Activated T-helper 1 cell treated with anti-CD3 and anti-CD28 coated beads, Interleukin-2, amount 50 U/mL, for 16 hours (primary cell): ENCODE measurements at places on chromosomes 7 and 10.

DNA sequence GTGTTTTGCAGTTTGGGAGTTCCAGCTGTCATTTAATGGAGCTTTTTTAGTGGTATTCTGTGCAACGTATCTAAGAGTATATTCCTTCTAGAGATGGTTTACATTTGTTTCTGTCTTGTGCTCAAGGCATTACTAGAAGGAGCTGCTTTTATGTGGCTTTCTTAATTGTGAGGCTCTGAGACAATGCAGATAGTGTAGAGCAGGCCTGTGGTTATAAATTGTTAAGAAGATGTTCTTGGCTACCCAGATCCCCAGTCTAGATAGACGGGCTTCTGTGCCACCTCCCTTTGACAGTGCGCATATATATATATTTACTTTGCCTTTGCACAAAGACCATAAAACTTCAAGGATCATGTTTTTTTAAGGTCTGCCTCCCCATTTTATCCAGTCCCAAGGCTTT, 160.8 kb upstream of the PODXL start:
- no peak for DNase-seq

GRCh38 chr10:78619115-78619851, 449.5 kb upstream of the ZMIZ1 start:
- DNase-seq = no peak

DNA sequence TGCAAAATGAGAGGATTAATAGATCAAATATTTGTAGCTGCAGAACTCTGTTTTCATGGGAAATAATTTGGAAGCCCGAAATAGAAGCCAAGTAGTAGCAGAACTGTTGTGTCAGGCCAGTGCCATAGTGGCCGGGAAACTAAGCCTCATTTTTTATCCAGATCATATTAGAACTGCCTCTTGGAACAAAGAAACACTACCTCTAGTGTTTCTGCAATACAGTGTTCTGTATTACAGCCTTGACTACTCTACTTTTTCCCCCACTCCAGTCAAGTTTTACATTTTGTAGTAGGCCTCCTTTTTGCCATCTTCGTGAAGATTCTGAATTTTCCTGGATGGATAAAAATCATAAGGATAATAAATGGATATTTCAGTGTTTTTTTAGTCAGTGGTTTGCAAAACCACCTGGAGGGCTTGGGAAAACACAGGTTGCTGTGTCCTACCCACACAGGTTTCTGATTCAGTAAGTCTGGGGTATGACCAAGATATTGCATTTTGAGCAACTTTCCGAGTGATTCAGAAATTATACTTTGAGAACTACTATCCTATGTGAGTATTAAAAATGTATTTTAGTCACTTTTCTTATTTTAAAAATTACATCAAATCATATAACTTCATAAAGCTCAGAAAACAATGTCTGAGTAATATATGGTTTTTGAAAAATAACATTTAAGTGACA, 326.2 kb upstream of the KAT6B start:
- no peak for DNase-seq

DNA sequence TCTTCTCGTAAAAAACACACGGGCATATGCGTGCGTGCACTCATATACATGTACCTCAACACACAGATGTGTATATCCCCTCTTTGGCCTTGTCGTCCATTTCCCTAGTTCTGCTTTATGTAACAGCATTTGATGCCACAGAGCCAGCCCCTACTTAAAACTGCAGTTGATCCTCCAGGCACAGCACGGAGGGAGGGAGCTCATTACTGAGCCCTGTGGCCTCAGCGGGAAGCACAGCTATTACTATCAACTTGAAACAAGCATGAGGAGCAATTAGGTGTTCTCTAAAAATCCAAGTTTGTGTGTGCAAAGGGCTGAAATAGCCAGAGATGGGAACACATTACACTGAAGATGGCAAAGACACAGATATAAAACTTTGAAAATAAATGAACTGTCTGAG, 580.9 kb downstream of the GLRX3 start:
- no peak for DNase-seq

- peak; percentile 48 for DNase-seq
Measured at GRCh38 chr7:131231381-131232220, 96.1 kb upstream of the MKLN1 start.

GRCh38 chr10:61669161-61669725, 6.5 kb downstream of the CABCOCO1 start:
- DNase-seq = no peak

DNA sequence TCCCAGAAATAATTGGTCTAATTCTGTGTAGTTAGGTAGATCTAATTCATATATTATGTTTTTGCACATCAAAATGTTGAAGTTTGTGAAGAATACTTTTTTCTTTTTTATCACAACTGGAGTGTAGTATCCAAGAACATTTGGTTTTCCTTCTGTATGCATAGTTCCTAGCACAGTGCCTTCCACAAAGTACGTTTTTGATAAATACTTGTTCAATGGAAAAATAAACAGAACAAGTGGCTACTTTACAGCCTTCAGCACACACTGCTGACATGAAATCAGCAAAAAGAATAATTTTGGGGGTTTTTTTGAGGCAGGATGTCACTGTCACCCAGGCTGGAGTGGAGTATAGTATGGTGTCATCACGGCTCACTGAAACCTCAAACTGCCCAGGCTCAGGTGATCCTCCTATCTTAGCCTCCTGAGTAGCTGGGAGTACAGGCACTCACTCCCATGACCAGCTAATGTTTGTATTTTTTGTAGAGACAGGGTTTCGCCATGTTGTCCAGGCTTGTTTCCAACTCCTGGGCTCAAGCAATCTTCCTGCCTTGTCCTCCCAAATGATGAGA, 27.9 kb downstream of the TARP start:
- DNase-seq = no peak

DNA sequence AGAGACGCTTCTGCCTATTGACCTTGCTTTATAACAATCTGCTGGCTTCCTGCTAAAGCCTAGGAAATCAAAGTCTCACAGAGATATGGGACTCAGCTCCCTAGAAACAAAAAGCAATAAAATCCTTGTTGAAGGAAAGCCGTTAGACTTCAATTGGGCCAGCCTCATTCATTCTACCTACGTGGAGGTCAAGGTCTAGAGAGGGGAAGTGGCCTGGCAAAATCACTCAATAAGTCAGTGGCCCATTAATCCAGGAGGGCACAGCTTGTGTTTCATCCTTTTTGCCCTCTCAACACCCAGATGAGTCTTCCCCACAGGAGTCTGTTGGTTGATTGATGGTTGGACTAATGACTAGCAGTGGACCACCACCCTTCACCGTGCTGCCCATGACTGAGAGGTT, 40.5 kb upstream of the ACSL5 start:
- no peak for DNase-seq

- no peak for DNase-seq
Measured at GRCh38 chr7:93920496-93921182, 896 bp upstream of the GNG11 start.

DNA sequence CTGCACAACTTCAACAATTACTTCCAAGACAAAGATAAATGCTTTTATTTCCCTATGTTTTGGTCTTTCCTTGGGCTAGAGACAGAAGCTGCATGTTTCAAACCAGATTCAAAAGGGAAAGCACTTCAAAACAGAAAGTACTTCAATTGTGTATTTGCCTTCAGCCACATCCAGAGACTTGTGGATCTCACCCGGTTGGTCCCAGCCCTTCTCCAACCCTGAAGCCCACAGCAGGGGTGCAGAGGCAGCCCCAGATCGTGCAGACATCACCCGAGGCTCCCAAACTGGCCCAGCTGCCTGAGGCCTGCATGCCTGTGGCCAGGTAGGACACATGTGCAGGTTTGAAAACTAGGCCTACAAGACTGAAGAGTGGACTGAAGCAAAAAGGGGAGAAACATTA, 80.8 kb downstream of the ALOX5 start:
- DNase-seq = no peak

GRCh38 chr10:4755286-4755989, 70.6 kb upstream of the AKR1E2 start:
- DNase-seq = no peak

DNA sequence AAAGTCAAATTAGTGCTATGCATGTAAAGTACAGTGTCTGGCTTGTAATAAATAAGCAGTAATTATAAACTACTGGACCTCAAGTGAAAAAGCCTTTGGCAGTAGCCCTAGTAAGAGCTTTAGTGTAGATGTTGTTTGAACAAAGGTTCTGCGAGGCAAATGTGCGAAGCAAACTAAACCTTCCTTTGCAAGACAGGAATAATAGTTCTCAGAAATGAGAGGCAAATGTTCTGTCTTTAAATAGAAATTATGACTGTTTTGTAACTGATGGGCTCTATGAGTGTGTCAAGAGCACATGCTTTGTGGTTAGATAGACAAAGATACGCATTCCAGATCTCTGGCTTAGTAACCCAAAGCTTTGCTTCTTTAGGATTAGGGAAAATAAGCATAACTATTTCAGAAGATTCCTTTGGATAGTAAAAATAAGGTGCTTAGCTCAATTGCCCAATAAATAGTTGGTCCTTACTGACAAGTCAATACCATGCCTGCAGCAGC, 169.2 kb upstream of the CDC14C start:
- no peak for DNase-seq
